ENCODE measurements at places on chromosomes 6 and 20.

GRCh38 chr20:9093218-9093957 is 24.5 kb downstream of the PLCB4 start:
- no peak for DNase-seq

- DNase-seq = no peak
Measured at GRCh38 chr20:52004018-52004417, 187.6 kb downstream of the ZFP64 start.

GRCh38 chr6:63910863-63911551 is 275.4 kb downstream of the PHF3 start:
- no peak for DNase-seq

GRCh38 chr6:131213501-131213990 is 78.3 kb downstream of the AKAP7 start:
- no peak for DNase-seq

DNA sequence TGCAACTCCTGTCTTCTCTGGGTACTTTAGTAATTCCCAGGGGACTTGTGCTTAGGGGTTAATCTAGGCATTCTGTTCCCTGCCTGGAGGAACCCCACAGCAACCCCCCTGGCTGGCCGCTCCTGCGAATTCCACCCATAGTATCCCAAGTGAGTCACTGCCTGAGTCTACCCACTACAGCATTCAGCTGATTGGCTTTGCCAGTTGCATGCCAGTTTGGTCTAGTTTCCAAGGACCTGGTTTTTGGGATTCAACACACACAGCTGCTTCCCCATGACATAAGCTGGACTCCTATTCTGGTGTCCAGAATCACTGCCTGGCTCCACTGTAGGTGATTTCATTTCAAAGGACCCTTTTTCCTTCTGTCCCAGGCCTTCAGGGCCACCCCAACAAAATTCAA is 40.3 kb downstream of the PLCG1 start:
- DNase-seq = no peak

DNA sequence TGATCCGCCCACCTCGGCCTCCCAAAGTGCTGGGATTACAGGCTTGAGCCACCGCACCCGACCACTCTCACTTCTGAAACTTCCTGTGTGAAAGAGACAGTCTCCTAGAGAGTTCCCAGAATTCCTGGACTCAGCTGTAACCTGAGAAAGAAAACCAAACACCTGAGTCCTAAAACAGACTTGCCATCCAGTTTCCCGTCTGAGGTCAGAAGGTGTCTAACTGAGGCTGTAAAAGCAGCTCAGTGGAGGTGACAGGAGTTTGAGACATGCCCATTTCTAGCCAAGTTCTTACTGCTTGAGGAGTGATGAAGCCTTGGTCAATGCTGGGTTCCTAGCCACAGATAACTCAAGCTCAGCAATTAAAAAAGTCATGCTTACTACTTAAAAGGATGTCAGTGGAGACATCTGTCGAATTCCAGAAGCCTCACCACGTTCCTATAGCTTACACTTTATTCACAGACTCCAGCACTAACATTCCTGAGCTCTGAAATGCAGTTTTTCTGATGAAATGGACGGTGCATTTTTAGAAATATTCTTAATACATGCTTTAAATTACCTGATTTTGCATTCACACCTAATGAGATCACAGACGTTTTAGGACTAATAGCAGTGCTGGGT is 6.1 kb downstream of the UQCC2 start:
- no peak for DNase-seq

GRCh38 chr6:168867247-168868102 is 386.2 kb downstream of the THBS2 start:
- DNase-seq = no peak

- no peak for DNase-seq
Measured at GRCh38 chr6:140985679-140986275, 1146.9 kb upstream of the GJE1 start.

GRCh38 chr6:125421836-125422235 is 120.1 kb upstream of the HDDC2 start:
- no peak for DNase-seq

DNA sequence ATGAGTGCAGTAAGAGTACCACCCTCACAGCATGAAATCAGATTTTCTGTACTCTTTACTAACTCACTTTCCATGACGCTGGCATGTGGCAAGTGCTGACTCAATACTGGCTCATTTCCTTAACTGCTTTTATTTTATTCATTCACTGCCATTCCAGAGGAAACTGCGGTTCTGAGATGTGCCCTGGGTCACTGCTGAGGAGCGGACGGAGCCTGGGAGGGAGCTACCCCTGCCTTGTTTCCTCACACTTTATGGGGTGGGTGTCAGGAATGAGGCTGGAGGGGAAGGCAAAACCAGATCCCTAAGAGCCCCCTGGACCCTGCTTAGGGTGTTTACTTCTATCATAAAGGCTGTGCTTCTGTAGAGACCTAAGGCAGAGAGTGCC is 14.4 kb downstream of the NT5E start:
- DNase-seq = peak; percentile 80

DNA sequence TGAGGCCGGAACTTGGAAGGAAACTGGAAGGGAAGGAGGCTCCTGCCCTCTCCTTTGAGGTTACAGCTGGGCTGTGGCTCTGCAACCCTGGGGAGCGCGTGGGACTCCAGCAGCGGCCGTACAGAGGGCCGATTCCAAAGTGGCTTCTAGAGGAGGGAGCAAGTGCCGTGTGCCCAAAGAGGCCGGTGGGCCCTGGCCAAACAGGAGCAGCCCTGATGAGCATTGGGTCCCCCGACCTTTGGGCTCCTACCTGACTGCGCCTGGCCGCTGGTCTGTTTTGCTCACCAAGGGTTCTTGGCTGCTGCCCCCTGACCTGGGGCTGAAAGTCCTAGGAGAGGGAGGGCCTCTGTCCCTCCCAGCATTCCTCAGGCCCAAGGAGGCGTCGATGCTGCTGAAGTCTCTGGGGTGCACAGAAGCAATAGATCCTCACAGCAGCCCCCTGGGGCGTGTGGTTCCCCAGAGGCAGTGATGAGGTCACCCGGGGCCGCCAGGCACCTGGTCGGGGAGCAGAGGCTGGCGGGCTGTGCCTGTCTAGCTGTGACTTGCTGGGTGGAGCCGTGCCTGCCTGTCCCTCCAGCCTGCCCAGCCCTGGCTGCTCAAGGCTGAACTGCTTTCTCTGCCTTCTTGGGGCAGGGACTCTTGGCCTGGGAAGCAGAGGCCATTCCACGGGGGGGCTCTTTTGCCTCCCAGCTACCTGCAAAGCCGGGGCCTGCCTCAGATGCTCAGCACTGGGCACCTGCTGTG is 9.8 kb downstream of the RBM38 start:
- DNase-seq = no peak

- DNase-seq = no peak
Measured at GRCh38 chr6:25280344-25281074, 1.3 kb downstream of the CARMIL1 start.

DNA sequence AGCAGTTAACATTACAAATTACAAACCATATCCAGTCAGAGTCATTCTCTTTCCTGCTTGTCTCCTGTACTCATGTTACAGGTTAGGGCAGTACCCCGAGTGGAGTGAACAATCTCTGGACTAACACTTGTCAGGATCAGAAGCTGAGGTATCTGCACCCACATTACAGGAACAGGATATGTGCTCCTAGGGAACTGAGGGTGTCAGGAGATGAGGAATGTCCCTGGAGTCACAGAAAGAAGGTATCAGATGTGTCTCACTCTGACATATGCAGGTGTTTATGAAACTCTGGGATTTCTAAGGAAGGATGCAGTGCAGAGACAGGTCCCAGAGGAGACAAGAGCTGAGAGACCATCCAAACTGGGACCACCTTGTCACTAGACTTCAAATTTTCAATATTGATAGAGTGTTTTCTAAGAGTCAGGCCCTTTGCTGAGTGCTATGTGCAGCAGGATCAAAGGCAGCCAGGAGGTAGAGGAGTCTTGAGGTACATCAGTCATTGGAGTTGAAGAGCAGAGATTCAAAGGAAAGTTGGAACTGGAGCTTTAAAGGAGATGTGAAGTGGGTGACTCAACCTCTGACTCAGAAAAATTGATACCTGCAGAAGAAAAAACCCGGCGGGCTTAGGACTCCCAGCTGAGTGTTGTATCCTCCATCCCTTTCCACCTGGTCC is 12.6 kb downstream of the HLA-DPB1 start:
- DNase-seq = peak; percentile 46

- DNase-seq = no peak
Measured at GRCh38 chr6:133951227-133951626, 1.8 kb upstream of the TBPL1 start.

GRCh38 chr20:19920381-19921138 is 96.6 kb upstream of the NAA20 start:
- no peak for DNase-seq

GRCh38 chr20:50312682-50313521 is 122.3 kb downstream of the CEBPB start:
- DNase-seq = no peak

Measured in activated CD4-positive, alpha-beta T cell treated with anti-CD3 and anti-CD28 coated beads, Interleukin-2, amount 10 ng/mL, durations not matched to agents 24 days and 14 days (primary cell).